Osteoblast (primary cell): ENCODE measurements at places on chromosomes 2 and 18. TPM values are rescaled to one million over a fixed set of nuclear protein-coding genes. Genes with fewer than 3 reads are reported as not detected.

The CIB4 gene
- total RNA-seq = not detected in 2 replicates

The TMEM247 gene
- not detected in 2 replicates for total RNA-seq

The IL36RN gene
- total RNA-seq = not detected in 2 replicates

The PARD6G gene
- total RNA-seq = 2.2 and 4.4 TPM in 2 replicates

The AOX1 gene
- 76.4 and 87.8 TPM in 2 replicates for total RNA-seq

The GALNT3 gene
- 11.2 and 12.7 TPM in 2 replicates for total RNA-seq
